ENCODE measurements at places on chromosomes 13 and 19.
A peak's percentile ranks its signal among the peaks of the same experiment; 100 is the strongest.

GRCh38 chr13:46342538-46342937, 44.5 kb downstream of the RUBCNL start:
- DNase-seq = no peak

DNA sequence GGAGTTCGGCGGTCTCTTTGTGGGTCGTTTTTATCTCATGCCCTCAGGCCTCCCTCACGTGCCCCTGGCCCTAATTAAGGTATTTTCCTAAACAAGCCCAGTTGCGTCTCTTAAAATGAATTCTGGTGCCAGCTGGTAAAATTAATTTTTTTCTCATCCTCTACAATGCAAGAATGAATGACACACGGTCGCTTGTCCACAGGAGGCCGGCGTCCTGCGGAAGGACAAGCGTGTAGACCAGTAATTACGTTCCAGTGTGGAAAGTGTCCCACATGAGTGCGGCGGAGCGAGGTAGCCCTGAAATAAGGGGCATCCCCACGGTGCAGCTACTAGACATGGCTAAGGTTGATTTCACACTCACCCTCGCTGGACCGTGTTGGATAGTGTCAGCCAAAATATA, 34.5 kb upstream of the NDUFS7 start:
- no peak for DNase-seq

GRCh38 chr13:78129359-78129758, 210.7 kb upstream of the EDNRB start:
- DNase-seq = peak; percentile 22

DNA sequence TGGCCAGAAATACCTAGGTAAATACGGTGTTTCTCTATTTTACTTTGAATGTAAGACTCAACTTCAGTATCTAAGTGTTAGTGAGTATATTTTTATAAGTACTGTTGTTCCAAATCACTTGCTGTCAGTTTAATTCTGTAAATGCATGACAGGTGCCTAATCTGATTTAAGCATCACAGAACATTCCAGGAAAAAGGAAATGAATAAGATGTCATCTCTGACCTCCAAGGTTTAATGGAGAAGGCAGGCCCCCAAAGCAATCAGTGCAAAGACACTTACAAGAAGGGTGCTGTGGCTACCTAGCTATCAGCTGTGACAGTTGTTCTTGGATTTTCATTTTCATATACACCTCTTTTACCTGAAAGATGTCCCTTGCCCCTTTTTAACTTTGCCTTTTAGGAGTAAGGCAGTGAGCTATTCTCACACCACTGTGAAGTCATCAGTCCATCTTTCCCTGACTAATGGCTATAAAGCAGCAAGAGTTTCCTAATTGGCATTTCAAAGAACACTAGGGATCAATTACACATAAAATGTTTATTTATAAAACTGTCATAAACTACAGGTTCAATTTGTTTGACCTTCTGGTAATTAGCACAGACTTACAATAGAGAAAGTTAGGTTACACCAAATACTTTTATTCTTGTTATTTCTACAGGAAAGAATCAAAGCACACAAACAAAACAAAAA, 427.6 kb downstream of the SPRY2 start:
- DNase-seq = no peak

- DNase-seq = no peak
These were observed 48.3 kb upstream of the ATP12A start for GRCh38 chr13:24631922-24632321.
